ENCODE measurements at places on chromosomes 5 and 9.

DNA sequence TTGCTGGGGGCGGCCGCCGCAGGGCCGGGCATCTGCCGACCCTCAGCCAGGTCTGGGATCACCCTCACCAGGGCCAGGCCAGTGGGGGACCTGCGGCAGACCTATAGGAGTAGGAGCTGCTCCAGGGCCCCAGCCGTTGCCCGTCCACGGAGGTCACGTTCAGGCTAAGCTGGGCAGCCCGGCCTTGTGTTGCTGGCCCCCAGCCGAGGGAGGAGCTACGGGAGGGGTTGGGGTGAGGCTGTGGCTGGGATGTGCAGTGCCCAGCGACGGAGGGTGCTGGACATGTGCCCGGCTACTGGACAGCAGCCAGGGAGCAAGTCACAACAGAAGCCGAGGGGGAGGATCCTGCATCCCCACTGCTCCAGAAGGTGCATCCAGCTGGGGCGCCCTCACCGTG is 39.6 kb upstream of the SLC6A19 start:
- no peak for DNase-seq

- DNase-seq, result no peak
Observed at GRCh38 chr5:91642581-91642980, 259.5 kb upstream of the ARRDC3 start.

DNA sequence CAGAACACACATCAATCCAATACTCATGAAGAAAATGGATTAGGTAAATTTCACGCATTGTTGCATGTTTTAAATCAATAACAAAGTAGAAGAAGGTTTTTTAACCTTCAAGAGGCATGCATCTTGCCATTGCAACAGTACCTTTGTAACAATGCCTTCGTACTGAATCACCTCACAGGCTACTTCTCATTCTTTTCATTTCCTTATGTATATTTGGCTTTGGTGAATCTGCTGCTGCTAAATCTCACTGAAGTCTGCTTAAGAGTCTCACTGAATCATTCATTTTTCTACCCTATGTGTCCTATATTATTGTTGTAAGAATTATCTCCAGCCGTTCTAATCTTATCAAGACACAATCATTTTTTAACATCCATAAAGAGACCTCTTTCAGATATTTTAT is 152.5 kb downstream of the CDH10 start:
- no peak for DNase-seq

DNA sequence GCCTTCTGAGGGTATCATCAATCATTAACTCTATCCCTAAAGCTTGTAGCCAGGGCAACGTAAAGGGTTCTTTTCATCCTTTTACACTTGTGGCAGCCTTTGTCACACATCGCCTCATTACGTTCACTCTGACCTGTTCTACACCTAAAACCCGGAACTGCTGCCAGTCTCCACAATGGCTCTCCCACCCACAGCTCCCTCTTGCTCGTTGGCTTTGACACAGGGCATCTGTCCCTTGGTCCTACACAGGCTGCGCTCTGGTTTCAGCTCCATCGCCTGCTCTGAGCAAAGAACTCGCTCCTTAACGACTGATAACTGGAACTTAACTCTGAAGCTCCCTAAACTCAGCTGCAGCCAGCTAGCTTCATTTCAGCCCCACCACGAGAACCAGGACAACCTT is 112.8 kb upstream of the CTNND2 start:
- DNase-seq, result no peak

DNA sequence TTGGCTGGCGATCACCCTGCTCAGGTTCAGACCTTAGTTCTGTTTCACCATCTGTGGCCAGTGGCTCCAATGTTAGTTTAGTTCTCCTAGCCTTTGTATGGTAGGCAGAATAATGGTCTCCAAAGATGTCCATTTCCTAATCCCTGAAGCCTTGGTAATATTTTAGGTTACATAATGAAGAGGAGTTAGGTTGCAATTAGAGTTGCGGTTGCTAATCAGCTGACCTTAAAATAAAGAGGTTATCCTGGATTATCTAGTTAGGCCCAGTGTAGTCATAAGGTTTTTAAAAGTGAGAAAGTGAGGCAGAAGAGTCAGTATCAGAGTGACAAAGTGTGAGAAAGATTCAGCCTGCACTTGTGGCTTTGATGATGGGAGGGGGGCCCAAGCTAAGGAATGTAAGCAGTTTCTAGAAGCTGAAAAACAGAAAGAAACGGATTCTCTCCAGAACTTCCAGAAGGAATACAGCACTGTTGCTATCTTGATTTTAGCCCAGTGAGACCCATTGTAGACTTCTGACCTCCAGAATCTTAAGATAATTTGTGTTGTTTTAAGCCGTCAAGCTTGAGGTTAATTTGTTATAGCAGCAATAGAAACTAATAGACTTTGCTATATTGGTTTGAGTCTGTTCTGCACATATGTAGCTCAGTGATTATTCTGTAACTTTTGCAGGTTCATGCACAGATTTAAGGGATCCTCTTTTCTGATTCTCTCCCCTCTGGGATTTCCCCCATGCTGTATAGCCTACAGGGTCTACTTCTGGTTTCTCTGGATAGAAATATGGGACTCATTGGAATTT is 21.6 kb downstream of the LNPEP start:
- DNase-seq, result no peak

DNA sequence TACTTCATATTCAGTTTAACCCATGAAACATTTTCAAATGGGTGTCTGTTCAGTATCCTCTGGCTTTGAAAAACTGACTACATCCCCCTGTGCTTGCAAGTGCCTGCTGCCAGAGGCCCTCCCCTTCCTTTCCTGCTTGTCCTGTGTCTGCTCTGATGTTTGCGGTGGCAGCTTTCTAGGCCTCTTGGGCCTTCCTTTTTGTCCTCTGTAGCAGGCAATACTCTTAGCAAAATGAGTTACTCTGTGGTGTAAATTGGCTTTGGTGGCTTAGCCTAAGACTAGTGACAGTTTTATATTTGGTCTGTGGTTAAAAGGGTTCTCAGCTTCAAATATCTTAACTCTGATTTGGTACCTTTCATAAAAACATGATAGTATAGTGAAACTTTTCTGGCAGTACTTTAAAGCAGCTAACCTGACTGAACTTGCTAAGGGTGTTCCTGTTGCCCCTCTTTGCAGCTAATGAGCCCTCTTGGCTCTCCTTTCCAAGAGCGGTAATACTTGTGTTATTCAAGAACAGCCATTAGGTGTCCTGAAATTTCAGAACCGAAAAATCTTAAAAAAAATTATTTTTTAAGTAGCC is 76.6 kb downstream of the GOLM1 start:
- no peak for DNase-seq

GRCh38 chr5:142250119-142250518 is 74.7 kb downstream of the SPRY4 start:
- no peak for DNase-seq

DNA sequence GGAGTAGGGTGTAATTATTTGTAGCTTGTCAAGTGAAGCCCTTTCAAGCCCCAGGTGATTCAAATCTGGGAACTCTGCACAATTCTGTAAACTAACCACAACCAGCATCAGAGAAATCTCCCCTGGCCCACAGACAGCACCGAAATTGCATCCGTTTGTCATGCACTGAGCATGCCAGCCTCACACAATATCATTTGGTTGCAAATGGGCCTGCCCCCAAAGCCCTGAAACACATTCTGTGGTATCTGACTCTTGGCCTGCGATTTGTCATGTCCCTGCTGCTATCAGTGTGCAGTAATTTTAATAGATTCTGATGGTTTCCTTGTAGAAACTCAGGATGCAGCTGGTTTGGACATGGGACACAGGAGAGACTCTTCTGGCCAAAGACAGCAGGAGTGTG is 35.3 kb downstream of the SNX24 start:
- DNase-seq, result no peak

- no peak for DNase-seq
Observed at GRCh38 chr5:130836729-130837649, 328.1 kb downstream of the HINT1 start.

DNA sequence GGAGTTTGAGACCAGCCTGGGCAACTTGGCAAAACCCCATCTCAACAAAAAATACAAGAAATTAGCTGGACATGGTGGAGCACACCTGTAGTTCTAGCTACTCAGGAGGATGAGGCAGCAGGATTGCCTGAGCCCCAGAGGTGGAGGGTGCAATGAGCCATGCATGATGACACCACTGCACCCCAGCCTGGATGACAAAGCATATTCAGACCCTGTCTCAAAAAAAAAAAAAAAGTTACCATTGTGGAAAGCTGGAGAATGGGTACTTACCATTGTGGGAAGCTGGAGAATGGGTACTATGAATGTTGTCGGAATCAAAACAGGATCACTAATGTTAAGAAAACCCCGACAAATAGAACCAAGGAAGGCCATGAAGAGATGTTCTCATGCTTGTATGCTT is 25.7 kb downstream of the HINT1 start:
- DNase-seq, result no peak

- DNase-seq, result no peak
Observed at GRCh38 chr9:4680173-4680525, 780 bp downstream of the CDC37L1 start.

DNA sequence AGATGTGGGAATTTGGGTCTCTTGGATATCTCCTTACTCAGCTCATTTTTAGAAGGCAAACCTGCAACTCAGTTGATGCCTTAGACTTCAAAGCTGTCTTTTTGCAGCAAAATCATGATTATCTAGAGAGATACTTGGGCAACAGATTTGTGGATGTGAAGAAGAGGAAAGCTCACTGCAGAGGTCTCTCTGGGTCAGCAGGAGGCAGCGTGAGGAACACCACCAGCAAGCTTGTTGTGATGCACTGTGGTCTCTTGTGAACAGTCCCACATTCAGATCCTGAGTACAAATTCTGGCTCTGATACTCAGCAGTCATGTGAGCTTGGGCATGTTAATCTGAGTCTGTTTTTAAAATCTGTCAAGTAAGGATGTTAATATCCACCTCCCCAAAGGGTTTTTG is 26.3 kb upstream of the DMRT3 start:
- no peak for DNase-seq

GRCh38 chr5:115170134-115170928 is 623 bp upstream of the TRIM36 start:
- DNase-seq, result no peak

DNA sequence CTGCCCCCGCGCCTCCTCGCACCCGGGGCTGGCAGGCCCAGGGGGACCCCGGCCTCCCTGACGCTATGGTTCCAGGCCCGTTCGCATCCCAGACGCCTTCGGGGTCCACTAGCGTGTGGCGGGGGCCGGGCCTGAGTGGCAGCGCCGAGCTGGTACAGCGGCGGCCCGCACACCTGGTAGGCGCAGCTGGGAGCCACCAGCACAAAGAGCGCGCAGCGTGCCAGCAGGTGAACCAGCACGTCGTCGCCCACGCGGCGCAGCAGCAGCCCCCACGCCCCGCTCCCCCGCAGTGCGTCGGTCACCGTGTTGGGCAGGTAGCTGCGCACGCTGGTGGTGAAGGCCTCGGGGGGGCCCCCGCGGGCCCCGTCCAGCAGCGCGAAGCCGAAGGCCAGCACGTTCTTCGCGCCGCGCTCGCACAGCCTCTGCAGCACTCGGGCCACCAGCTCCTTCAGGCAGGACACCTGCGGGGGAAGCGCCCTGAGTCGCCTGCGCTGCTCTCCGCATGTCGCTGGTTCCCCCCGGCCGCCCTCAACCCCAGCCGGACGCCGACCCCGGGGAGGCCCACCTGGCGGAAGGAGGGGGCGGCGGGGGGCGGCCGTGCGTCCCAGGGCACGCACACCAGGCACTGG is 548 bp downstream of the TERT start:
- DNase-seq, result no peak

DNA sequence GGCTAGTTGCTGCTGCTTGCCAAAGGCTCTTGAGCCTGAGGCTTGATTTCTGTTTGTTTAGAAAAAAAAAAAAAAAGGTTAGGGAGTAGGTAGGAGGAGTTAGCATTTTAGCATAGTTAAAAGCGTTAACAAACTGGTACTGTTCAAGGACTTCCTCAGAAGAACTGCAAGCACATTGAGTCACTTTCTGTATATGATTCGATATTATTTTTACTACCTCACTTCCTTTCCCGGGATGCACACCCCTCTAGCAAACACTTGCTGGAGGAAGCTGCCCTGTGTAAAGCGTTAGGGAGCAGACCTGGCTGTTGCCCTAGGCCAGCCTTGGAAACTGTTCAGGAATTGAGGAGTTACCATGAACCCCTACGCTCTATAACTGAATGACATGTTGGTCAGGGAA is 15.7 kb upstream of the CEP120 start:
- DNase-seq, result no peak

GRCh38 chr9:76803083-76803482 is 38.8 kb downstream of the PCA3 start:
- DNase-seq, result no peak

GRCh38 chr5:73093943-73094342 is 26.4 kb upstream of the TMEM171 start:
- DNase-seq, result no peak

DNA sequence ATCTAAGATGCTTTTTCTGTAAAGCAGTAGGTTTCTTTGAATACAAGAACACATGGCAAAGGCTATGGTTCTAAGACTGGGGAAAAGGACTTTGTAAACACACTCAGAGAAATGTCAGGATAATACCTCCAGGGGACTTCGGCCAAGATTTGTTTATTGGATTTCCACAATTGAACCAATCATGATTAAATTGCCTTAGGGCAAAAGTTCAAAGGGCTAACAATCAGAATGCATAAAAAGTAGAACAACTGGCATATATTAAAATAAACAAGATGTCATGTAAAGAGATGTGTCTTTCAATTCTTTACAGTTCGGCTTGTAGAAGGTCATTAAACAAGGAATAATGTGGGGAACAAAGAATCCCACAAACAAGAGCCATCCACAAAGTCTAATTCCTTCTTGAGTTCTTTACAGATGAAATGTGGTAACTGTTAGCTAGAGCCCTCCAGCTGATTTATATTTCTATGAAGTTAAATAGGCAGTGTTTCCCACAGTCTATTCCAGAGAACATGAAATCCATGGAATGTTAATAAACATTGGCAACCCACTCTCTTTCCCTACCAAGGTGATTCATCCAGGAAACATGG is 565.5 kb downstream of the ZNF608 start:
- DNase-seq, result no peak

GRCh38 chr9:70927530-70927929 is 193.9 kb downstream of the TRPM3 start:
- DNase-seq, result no peak

GRCh38 chr9:131773911-131774379 is 34.1 kb upstream of the RAPGEF1 start:
- DNase-seq, result no peak

DNA sequence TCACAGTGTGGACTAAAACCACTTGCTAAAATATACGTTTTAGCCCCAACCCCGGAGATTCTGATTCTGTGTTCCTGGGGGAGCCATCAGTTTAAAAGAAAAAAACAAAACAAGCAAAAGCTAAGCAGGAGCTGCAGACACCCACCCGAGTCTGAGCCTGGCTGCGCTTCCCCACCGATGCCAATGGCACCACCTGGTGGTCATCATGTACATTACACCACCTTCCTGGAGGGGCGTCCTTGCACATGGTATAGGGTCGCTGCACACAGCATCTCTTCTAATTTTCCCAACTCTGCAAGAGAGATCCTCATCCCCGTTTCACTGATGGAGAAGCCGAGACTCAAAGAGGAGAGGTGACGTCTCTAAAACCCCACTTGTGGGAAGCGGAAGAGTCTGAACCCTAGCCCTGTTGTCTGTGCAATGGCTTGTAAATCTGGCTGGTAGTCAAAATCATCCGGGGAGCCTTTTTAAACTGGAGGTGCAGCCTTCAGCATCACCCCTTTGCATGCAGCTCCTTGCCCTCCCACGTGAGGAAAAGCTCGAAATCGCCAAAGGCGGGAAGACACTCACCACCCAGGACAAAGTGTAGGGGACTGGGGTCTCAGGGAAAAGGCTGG is 23.1 kb upstream of the CNOT6 start:
- no peak for DNase-seq

GRCh38 chr5:115351356-115352195 is 55.1 kb upstream of the CCDC112 start:
- DNase-seq, result no peak
